ENCODE measurements at places on chromosomes 3 and 15. TPM values are rescaled to one million over a fixed set of nuclear protein-coding genes. Genes with fewer than 3 reads are reported as not detected.

GRCh38 chr3:3178498-3179328 lies 778 bp downstream of the CRBN start:
- DNase-seq, result no peak

DNA sequence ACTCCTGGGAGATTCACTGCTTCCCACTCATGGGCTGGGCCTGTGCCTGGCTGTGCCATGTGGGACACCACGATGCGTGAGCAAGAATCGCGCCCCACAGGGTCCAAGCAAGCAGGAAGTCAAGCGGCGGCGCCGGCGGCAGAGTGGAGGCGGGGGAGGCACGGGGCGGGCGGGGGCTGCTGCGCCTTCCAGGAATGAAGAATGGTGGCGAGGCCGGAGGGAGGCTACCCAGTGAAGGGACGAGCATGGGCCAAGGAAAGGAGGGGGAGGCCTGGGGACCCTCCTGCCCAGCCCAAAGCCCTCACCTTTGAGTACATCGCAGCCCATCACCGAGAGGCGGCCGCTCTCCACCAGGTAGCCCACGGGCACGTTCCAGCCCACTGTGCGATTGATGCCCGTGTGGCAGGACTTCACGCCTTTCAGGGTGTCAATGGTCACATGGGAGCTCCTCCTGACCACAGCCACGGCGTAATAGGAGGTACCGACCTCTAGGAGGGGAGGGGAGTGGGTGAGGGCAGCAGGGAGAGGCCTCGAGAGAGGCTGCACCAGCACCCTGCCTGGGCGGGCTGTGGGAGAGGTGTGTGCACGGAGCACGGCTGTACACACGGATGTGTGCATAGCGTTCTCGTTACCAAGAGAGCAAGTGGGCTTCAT lies 5.5 kb downstream of the MELTF start:
- DNase-seq, result no peak

DNA sequence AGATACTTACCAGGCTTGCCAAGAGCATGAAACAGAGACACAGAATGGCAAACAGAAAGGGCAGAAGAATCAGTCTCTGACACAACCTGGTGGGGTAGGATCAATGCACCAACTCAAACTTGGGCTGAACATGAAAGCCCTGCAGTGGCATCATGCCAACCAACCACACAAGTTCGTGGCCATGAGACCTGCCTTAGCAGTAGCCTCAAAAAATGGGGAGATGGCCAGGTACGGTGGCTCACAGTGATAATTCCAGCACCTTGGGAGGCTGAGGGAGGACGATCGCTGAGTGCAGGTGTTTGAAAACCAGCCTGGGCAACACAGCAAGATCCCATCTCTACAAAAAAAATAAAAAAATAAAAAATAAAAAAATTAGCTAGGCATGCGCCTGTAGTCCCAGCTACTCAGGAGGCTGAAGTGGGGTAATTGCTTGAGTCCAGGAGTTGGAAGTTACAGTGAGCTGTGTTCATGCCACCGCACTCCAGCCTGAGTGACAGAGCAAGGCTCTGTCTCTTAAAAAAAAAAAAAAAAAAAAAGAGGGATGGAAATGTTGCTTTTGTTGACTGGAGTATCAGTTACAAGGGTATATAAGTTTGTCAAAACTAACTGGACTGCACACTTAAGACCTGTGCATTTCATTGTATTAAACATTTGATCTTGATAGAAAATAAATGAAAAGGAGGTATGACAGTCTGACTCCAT lies 93.4 kb downstream of the XXYLT1 start:
- no peak for DNase-seq

DNA sequence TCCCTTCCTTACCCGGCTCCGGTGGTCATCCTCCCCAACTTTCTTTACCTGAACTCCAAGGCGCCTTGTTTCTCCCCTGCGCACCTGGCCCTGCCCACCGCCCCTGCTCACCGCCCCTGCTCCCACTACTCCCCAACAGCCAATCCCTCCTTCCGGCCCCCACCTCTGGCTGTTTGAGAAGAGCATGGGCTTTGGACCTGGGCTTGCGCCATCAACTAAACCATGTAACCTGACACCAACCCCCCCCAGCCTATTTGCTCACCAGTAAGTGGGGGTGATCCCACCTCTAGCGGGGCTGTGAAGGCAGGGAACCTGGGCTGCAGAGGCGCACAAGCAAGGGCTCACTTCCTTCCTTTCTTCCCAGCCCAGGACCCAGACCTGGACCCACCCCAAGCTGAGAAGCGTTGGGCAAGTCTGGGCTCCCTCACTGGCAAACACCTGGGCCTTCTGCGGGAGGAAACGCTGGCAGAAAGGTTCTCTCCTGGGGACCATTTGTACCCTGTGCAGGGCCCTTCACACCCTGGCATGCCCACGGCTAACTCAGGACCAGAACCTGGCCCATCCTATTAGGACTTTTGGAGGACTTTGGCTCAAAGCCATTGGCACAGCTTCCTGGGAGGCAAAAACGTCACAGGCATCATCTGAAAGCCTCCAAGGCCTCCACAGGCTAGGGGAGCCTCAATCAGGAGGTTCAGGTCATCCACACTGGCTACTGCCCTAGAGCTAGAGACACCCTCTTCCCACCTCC lies at the start of gene PLXNB1:
Gene PLXNB1 (minus strand): TSS at position 127 of the 748 bp plus-strand sequence. CDS start 5,475 bp downstream, outside the sequence.
- DNase-seq, result no peak

GRCh38 chr15:63408524-63408923 lies 26.9 kb upstream of the CA12 start:
- no peak for DNase-seq

- no peak for DNase-seq
Observed at GRCh38 chr3:26437678-26438077, 184.9 kb upstream of the LRRC3B start.

DNA sequence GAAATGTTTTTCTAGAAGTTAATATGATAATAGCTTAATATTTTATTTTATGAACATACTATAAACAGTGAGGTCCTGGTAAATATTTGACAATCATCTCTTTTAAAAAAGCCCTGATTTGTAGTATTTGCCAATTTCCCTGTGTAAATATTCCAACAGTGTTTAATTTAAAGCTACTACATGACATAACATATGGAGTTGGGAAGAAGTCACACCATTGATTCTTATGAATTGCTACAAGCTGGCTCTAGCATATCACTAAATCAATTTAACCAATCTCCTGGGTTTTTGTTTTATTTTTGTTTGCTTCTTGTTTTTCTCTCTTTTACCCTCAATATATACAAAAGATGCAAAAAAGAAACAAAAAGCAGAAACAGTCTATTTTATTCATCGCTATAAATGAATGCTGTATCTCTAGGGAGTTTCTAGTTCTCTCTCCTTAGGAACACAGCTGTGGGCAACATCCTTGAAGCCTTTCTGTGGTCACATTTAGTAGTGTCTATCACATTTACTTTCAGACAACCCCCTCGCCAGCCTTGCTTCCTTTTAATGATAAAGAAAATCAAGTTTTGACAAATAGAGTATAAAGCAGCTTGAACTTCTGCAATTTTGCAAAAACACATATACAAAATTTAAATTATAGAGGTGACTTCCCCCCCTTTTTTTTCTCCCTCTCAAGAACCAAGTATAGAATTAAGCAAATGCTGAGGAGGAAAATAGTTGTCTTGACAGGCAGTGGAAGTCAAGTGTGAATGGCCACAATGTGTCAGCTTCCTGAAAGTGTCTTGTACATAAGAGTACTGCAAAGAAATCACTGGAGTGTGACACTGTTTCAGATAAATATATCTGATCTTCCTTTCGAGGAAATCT lies 21.4 kb downstream of the CCR1 start:
- DNase-seq, result peak; percentile 82

- no peak for DNase-seq
Observed at GRCh38 chr3:178308771-178309170, 227.5 kb upstream of the KCNMB2 start.

DNA sequence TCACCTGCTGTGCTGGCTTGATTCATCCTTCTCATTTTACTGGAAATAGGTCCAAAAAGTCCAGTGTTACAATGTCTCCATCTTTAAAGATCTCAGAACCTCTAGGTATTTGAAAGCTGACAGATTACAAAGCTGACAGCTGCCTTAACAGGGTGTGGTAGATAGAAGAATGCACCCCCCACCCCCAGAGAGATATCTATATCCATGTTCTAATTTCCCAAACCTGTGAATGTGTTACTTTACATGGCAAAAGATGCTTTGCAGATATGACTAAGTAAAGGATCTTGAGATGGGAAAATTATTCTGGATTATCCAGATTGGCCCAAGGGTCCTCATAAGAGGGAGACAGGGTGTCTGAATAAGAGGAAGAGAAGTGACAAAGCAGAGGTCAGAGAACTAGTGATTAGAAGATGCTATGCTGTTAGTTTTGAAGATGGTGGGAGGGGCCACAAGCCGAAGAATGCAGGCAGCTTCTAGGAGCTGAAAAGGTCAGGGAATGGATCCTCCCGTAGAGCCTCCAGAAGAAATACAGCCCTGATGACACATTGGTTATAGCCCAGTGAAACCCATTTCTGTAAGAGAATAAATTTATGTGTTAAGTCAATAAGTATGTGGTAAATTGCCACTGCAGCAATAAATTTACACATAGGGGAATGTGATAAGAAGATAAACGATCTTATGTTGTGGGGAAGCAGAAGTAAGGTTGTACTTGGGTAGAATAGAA lies 21.5 kb upstream of the FSTL1 start:
- DNase-seq, result no peak

- no peak for DNase-seq
Observed at GRCh38 chr3:124362455-124362854, 367.8 kb upstream of the UMPS start.

GRCh38 chr3:66411474-66411873 lies 89.3 kb downstream of the LRIG1 start:
- no peak for DNase-seq

DNA sequence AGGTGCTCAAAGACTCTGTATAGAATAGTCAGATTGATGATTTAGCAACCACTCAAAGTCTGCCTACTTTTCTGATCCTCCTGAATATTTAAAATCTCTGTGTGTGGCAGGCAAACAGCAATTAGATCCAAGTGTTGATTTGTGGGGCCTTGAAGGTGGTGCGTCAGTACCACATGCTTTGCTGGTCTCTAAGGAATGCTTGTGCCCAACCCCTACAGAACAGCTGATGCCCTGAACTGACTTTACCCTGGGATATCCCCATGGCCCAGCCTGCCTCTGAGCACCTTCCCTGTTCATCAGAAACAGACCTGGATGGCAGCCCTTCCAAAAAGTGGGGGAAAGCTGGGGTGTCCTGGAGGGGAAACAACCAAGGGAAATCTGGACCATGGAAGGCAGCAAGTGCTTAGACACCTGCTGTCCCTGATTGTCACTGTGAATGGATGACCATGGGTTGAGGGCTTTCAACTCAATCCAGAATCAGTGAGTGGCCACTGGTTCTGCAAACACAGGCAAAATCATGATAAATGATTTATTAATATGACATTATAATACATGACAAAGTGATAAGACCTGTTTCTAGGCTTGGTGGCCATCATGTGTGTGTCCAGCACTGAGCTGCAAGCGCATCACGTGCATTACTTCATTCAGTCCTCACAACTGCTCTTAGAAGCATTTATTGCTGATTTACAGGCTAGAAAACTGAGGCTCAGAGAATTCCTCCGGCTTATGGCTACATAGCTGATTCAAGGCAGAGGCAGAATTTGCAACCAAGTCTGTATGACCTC lies 76.1 kb upstream of the TPM1 start:
- DNase-seq, result no peak

DNA sequence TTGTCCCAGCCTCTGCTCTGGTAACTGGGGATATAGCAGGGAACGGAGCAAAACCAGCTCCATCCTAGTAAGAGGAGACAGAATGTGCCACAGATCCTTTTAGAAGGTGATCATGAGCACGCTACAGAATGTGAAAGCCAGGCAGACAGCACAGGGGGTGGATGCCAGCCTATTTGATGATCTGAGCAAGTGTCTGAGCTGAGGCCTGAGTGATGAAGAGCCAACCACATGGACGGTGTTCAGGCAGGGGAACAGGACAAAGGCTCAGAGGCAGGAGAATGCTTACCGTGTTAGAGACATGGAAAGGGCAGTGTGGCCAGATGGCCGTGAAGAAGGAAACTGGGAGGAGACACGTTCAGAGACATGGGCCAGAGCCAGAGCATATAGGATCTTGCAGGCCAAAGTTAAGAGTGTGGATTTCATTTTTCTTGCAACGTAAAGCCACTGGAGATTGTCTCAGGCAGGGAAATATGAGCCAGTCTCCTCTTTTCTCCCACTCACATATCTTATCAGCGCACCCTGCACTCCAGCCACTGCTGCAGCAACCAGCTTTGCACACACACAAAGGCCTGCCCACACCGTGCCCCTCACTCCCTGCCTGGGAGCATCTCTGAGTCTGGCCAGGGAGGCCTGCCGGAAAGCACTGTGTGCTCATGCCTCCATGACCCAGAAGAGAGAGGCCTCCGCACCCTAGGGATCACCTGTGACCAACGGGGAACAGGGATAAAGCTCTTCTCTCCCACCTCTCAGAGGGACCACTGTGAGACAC lies 20.1 kb downstream of the RAB43 start:
- no peak for DNase-seq

GRCh38 chr3:188322135-188322887 lies 168.4 kb downstream of the LPP start:
- DNase-seq, result no peak

DNA sequence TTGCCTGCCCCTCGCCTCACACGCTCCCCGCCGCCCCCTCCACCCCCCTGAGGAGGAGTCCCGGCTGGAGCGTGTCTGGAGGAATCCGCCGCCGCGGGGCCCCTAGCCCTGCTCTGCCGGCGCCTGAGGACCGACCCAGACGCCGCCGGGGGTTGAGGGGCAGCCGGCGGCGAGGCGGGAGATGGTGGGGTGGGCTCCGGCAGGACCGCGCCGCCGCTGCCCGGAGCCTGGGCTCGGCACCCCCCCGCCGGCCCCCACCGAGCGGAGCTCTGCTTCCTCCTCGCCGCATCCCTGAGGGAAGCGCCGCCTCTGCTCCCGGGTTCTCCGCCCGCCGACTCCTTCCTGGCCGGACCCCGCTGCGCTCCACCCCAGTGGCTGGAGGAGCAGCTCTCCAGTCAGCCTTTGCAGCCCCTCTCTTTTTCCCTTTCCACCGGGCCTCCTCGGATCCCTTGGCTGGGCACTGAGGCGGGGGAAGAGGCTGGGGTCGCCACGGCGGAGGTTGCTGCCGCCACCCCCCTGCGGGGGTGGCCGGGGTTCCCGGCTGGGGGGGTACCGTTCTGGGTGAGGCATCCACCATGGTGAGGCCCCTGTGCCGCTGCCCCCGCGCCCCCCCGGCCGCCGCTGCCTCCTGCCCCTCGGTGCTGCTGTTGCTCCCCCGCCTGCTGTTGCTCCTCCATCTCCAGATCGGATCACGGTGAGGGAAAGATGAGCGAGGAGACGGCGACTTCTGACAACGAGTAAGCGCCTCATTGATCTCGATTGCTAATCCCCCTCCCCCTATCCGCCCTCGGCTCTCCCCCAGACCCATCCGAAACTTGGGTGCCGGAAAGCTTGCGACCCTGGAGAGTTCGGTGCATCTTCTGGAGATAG lies at the start of gene SPRED1:
Gene SPRED1 (plus strand): TSS at position 356 of the 870 bp plus-strand sequence. CDS start 350 bp downstream, at position 706.
- peak; percentile 20 for DNase-seq

- DNase-seq, result no peak
Observed at GRCh38 chr3:132596816-132597433, at the start of gene ACKR4. TSS of gene ACKR4 (plus strand) at chr3:132597270. CDS start at chr3:132600398, 3,128 bp downstream.

- peak; percentile 36 for DNase-seq
Observed at GRCh38 chr3:87260270-87260669, 16.1 kb downstream of the POU1F1 start.

GRCh38 chr3:62374341-62375218 lies 1.2 kb upstream of the FEZF2 start:
- no peak for DNase-seq

CYP8B1 gene
- polyA plus RNA-seq, result not detected

CA12 gene
- polyA plus RNA-seq, result not detected

GOLGA8S gene
- not detected for polyA plus RNA-seq

ACKR2 gene
- 0.27 TPM for polyA plus RNA-seq

PARP14 gene
- 45.2 TPM for polyA plus RNA-seq

HTR3D gene
- polyA plus RNA-seq, result not detected

MED12L gene
- polyA plus RNA-seq, result 0.23 TPM
